ENCODE measurements at places on chromosomes 16 and 17. TPM values are rescaled to one million over a fixed set of nuclear protein-coding genes. Genes with fewer than 3 reads are reported as not detected.

GRCh38 chr17:60163108-60163784 lies 13.5 kb downstream of the CA4 start:
- DNase-seq: no peak

TBC1D28 gene
- not detected for total RNA-seq

GNAO1 gene
- total RNA-seq: not detected

DNA sequence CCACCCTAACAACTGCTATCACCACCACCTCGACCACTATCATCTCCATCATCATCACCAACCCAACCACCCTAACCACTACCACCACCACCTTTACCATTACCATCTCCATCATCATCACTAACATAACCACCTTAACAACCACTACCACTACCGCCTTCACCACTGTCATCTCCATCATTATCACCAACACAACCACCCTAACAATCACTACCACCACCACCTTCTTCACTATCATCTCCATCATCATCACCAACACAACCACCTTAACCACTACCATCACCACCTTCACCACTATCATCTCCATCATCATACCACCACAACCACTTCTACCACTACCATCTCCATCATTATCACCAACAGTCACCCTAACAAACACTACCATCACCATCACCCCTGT lies 101.4 kb downstream of the BANP start:
- no peak for DNase-seq

DNA sequence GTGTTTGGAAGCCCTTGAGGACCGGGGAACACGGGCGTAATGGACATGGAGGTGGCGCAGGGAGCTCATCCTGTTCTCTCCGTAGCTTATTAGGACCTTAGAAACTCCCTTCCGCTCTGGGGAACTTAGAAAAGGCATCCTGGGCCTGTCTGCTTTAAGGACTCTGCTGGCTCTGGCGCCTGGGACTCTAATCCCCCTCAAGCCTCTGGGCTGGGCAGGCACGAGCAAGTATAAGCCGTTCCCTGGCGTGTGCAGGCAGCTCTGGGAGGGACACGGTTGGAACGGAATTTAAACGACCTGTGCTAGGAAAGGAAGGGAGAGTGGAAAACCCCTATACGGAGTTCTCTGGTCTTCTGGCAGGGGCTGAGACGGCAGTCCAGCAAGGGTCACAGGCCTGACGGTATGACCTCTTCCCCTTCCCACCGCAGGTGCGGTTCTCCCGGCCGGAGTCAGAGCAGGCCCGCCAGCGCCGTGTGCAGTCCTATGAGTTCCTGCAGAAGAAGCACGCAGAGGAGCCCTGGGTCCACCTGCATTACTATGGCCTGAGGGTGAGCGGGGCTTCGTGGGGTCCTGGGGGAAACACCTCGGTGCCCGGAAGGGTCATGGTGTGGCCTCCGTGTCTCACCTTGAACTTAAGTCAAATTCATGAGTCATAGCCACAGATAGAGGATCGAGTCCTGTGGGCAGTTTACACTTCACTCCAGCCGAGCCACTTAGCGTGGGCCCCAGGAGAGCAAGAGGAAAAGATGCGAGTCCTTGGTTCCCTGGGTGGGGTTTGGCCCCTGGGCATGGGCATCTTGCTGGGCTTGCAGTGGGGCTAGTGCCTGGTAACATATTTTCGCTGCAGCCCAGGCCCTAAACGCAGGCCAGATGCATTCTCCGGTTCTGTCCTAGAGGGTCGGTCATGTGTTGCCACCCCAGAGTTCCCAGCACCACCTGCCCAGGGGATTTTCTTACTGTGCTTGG lies 17.7 kb downstream of the POLR3E start:
- no peak for DNase-seq

GRCh38 chr16:53065461-53066061 lies 10.8 kb downstream of the CHD9 start:
- DNase-seq: no peak

- DNase-seq: no peak
Observed at GRCh38 chr16:66902648-66903543, 15.8 kb downstream of the CDH16 start.

GRCh38 chr16:21723532-21723931 lies 59.8 kb downstream of the OTOA start:
- DNase-seq: no peak

DNA sequence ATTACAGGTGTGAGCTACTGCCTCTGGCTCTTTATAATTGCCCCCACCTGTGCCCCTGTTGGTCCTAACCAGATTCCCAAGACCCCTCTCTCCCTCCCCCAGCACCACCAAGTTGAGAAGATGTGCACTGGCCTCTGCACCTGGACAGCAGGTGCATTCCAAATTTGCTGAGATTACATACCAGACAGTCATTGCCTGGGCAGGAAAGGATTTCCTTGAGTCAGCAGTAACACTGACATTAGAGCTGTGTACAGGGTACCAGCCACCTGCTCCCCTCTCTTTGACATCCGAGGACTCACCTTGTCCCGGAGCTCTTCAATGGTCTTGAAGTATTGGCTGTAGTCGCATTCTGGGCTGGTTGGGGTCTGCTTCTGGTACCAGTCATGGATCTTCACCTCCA lies 659 bp downstream of the KRT15 start:
- DNase-seq: no peak

GRCh38 chr17:74903671-74904070 lies 10.2 kb upstream of the FADS6 start:
- no peak for DNase-seq

DNA sequence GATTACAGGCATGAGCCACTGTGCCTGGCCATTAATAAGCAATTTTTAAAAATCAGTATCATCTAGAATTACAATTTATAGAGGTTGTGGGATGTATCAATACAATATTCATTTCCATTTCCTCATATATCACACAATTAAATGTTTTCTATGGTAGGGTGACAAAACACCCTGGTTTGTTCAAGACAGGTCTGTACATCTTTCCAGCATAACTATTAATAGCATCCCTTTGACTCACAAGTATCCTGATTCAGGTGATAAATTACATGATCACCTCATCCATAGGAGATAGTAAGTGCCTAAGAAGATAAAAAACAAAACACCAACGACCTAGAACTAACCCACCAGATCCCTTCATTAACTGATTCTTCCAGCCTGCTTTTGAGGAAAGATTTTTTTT lies 13.1 kb downstream of the COIL start:
- DNase-seq: no peak

GRCh38 chr16:83959656-83960434 lies 6.8 kb downstream of the OSGIN1 start:
- DNase-seq: no peak

- DNase-seq: no peak
Observed at GRCh38 chr16:87778476-87778829, 12.7 kb upstream of the KLHDC4 start.

DNA sequence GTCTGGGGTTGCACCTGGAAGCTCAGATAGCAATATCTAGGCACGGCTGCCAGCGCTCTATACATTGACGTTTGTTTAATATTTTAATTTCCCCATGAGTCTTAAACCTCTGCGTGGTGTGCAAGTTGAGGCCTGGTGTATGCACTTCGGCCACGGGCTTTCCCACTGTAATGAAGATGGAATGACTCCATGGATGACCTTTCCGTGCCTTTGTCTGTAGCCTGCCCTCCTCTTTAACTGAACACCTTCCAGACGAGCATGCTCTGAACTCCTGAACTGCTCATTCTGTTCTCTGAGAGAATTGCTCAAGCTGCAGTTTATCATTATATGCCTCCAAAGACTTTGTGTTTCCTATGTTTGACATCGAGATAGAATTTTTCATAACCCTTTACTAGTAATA lies 438.8 kb downstream of the WWOX start:
- DNase-seq: no peak

DNA sequence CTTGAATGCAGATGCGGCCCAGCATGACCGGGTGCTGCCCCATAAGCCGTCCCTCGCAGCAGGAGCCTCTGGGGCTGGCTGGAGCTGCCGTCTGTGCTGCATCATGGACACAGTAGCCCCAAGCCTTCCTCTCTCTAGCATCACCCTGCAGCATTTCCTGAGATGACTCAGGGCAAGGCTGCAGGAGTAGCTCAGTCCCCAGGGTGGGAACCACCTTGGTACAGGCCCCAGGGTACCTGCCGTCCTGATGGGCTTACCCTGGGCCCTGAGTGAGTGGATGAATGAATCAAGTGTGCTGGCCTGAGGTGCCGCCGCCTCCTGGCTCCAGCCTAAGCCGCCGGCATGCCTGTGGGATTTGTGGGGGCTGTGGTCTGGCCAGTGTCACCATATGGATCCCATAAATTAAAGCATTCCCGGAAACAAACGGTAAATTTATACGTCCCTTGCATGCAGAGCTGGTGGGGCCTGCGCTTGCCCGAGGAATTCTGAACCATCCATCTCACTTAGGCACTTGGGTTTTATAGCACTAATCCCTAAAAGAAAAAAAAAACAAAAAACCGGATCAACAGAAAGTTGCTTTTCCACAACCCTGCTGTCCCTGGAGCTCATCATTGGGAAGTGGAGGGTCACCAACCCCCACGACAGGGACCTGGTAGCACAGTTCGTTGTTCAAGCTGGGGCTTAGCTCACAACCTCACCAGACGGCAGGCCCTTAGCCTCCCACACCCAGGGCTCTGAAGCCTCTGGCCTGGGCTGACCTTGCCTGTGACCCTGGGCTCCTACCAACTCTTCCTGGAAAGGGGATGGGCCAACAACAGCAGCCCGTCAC lies 242.6 kb upstream of the CIBAR2 start:
- DNase-seq: no peak

GRCh38 chr16:14302031-14302398 lies 230.9 kb downstream of the MRTFB start:
- DNase-seq: no peak

DNA sequence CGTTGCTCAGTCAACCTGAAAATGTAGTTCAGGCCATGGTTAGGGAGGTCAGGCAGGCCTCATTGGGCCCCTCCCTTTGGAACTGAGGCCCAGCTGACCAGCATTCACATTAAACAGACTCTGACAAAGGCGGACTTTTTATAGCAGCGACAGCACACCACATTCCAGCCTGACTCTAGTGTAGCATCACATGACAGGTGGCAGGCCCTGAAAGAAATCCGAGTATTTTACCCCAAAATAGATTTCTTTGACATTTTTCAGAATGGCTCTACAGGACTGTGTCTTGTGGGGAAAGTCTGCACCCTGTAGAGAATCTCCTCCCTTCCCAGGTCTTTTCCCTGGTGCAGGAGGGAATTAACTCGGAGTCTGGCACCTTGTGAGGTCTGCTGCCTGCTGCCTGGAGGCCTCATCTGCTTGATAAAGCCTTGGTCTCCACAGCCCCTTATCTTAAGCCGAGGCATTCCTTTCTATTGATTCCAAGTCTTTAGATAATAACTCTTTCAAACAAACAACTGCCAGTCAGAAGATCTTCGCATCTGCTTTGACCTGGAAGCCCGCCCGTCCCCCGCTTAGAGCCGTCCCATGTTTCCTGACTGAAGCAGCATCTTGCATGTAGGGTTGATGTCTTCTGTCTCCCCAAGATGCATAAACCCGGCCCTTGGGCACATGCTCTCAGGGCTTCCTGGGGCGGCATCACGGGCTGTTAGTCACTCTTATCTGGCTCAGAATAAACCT lies 44.0 kb upstream of the CAPN15 start:
- no peak for DNase-seq

- no peak for DNase-seq
Observed at GRCh38 chr17:81392909-81393654, 2.2 kb upstream of the BAHCC1 start.

GRCh38 chr17:36938566-36939051 lies 1.3 kb downstream of the LHX1 start:
- DNase-seq: no peak
